Stimulated activated CD8-positive, alpha-beta memory T cell treated with anti-CD3 and anti-CD28 coated beads, Interleukin-2, amount 100 ng/mL, for 1 hour (primary cell): ENCODE measurements at places on chromosomes 5 and 9.

GRCh38 chr5:32298059-32298415, 14.7 kb downstream of the MTMR12 start:
- DNase-seq, result no peak

DNA sequence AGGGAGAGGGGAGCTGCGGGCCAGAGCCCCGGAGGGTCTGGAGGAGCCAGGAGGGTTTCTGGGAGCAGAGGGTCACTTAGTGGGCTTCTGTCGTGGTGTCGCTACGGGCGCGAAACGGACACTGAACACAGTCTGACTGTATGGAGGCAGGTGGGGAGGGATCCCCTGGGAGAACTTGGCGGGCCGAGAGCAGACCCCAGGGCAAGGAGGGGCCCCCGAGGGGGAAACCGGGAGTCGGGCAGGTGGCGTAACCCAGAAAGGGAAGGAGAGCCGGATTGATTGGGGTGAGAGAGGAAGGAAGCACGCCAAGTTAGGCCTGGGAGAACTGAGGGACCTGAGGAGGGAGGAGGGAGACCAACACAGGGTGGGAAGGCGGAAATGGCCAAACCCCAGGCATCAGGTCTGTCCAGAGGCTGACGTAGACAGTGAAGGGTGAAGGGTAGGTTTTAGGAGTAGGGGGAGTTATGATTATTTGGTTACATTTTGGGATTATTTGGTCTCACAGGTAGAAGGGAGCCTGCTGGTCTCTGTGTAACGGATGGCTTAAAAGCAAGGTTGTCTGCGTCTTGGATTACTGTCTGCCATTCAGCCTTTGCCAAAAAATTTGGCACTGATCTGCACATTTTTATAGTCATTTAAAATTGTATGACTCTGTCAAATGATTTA, 3.3 kb upstream of the MSMP start:
- no peak for DNase-seq

DNA sequence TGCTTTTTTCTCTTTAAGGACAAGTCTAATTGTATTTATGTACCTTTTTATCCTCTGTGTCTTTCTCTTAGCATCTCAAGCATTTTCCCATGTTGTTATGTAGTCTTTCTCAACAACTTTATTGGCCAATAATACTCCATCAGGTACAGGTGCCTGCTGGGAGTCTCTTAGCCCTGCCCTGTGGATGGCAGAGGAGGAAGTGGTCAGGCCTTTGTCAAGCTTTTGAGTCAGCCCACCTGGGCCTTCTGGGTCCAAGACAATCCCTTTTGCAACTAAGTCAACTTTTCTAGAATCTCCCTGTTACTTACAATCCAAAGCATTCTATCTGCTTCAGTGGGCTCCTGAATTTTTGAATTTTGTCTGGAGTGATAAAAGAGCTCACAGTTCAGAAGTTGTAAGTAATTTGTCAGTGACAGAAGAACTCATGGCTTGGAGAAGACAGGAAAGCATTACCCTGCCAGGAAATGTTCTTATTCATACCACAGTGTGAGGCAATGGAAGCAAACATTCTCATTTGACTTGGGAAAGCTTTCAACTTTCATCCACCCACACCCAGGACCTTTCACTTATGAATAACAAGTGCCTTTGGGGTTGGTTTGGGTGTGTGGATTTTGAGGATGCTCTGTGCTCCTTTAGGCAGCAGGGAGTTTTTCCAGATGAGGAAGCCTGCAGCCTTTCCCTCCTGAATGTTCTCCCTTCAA, 200.0 kb upstream of the S1PR3 start:
- DNase-seq, result no peak

DNA sequence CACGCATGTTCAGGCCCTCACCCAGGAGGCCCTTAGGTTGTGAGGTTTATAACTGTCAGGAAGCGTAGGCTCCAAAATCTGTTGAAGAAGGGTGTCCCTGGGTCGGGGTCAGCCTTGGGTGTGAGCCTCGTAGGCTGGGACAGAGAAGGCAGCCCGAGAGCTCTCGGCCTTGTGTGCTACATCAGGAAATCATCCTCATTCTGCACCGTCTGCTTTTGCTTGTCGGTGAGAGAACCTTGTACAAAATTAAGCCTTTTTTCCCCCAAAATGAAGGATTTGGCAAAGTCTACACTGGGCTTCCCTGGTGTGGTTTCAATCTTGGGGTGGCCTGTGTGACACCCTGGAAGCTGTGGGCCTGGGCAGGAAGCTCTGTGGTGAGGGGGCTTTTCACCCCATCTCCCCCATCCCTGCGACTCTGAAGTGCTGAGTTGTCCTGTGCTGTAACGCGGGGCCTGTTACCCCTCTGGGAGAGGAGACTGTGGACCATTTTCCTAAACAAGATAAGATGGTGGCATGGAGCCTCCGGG, 55.3 kb downstream of the AHRR start:
- DNase-seq, result no peak

- DNase-seq, result no peak
Observed at GRCh38 chr9:114122136-114123027, 23.3 kb upstream of the KIF12 start.

DNA sequence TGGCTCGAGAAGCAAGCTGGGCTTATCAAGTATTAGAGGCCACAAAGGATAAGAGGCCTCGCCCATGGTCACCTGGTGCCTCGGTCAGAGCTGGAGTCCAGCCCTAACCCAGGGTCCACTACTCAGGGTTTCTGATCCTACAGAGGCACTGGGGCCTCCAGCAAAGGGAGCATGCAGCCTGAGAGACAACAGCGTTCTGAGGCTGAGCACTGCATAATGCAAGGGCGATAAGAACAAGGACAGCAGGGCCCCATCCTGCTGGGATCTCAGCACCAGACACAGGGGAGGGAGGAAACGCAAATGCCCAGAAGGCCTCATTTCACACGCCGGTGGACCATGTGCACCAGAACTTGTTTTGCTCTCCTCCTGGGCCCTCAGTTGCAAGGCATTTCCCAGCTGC, 63.0 kb downstream of the C5orf15 start:
- no peak for DNase-seq

GRCh38 chr5:14930486-14930885, 58.9 kb upstream of the ANKH start:
- DNase-seq, result no peak

DNA sequence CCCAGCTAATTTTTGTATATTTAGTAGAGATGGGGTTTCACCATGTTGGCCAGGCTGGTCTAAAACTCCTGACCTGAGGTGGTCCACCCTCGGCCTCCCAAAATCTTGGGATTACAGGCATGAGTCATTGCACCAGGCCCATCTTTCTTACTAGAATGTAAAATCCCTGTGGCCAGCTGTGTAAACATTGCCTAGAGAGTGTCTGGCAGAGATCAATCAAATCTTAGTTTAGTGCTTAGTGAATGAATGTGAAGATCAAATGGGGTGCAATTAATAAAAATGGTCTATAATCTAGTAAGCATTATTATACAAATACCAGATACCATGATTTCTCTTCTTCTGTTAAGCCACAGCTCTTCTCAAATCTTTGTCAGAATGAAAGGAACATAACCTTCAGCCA, 289.9 kb downstream of the KCTD16 start:
- DNase-seq, result no peak

DNA sequence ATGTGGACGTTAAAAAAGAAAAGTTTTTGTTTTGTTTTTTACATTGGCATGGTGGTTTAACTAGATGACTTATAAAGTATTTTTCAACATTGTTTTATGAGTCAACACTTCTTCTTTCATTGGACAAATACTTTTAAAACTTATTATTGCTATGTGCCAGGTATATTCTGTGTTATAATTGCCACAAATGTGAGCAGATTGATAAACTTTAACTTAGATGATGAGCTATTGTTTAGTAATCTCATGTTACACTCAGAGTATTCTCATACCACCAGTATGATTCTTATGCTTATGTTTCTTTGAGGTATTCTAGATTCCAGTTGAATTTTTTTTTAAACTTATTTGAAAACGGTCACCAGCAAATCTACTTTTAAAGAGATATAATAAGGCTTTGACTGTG, 60.3 kb downstream of the RASA1 start:
- no peak for DNase-seq

GRCh38 chr5:36887532-36887931, 11.0 kb downstream of the NIPBL start:
- DNase-seq, result no peak

- DNase-seq, result no peak
Observed at GRCh38 chr5:6570530-6570929, 62.3 kb downstream of the NSUN2 start.

- no peak for DNase-seq
Observed at GRCh38 chr9:79662537-79662956, 90.8 kb downstream of the TLE4 start.

DNA sequence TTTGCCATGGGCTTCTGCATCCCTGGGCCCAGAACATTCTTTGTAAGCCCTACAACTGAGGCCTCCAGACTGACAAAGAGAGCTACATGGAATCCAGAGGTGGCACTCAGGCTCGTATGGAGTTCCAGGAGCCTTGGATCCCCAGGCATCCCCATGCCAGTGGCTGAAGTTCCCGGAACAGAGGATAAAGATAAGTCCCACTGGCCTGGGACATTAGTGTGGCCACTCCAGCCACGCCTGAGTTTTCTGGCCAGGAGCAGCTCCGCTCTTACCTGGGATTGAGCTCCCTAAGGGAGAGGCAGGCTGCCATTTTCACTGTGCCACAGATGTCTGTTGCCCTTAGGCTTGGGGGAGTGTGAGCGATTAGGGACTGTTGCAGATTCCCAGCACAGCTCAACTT, 656.3 kb upstream of the FAM174A start:
- no peak for DNase-seq

- DNase-seq, result no peak
Observed at GRCh38 chr5:173326501-173326960, 1.7 kb downstream of the STC2 start.

- no peak for DNase-seq
Observed at GRCh38 chr5:96017951-96018350, 56.3 kb upstream of the ELL2 start.

- no peak for DNase-seq
Observed at GRCh38 chr5:32679218-32679617, 31.9 kb upstream of the NPR3 start.

- DNase-seq, result no peak
Observed at GRCh38 chr5:127899214-127899610, 184.4 kb upstream of the SLC12A2 start.

DNA sequence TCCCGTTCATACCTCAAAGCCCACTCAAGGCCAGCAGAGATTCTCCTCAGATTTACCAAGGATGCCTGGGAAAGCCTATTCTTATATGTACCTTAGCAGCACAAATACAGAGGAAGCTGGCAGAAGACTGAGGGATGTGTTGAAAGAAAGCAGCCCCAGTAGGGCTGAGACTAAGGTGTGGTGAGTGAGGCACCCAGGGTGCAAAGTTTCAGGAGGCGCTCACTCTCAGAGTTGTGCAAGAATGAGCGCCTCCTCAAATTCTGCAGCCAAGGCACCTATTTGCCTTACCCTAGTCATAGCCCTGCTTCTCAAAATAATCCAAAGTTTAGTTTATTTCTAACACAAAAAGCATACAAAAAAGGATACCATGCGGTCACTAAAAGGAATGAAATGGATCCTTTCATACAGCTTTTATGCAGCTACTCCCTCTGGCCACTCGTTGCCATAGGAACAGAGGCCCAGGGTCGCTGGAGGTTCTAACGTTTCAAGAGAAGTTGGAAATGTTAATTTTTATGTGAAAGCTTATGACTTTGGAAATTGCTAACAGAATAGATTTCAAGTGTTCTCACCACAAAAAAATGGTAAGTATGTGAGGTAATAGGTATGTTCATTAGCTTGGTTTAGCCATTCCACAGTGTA, 79.7 kb upstream of the SMIM23 start:
- DNase-seq, result no peak

GRCh38 chr5:9282211-9282610, 263.7 kb downstream of the SEMA5A start:
- DNase-seq, result no peak

DNA sequence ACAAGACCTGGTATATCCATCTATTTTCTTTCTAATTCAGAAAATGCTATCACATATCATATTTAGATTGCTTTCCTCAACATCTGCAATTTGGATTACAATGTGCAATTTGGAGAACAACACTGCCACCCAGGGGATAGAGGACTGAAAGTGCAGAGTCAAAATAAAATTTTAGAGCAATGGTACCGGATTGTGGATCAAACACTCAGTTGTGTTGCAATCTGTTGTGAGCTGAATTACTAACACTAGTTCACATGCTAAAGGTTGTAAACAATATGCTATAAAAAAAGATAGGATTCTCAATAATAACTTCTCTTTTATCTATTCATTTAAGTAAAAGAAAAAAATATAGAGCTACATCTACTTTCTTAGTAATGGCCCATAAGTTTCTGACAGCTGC, 11.9 kb upstream of the SRFBP1 start:
- DNase-seq, result no peak

GRCh38 chr5:1341863-1342262, 3.0 kb downstream of the CLPTM1L start:
- DNase-seq, result no peak

GRCh38 chr9:89780959-89781358, 176.1 kb downstream of the GADD45G start:
- DNase-seq, result no peak

DNA sequence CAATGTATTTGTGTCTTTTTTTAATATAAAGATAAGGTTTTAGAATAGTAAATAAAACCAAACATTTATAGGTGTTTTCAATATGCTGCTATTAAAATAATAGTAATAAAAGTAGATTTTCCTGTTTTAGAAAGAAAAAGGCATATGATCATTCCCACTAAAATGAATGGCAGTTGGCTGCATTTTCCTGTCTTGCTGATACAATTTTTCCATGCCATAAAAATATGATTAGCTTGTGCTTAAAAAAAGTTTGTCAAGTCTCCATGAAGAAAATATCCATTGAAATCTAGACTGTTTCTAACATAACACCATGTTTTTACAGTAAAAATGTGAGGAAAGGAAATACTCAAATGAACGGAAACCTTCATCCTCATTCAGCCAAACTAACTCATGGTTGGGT, 65.0 kb downstream of the FBXL7 start:
- no peak for DNase-seq

- no peak for DNase-seq
Observed at GRCh38 chr5:90182726-90183125, 226.8 kb downstream of the CETN3 start.

DNA sequence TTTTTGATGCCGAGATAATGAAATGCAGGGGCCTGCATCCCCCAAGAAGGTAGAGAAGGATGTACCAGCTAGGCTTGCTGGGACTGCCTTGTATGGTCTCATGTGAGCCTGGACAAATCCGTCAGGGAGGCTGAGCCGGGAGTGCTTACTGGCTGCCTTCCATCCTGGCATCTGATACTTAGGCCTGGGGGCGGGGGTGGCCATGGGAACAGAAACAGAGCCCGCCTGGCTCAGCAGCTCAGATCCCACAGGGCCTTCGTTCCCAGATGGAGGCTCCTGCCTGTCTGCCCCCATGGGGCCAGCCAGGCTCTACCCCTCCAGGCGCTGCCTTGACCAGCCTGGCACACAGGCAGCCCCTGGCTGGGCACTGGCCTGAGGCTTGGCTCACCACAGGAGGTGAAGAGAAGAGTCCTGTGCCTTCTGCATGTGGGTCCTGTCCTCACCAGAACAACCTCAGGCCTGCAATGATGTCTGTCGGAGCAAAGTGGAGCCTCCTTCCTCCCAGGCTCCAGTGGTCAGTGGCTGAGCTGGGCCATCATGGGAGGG, 10.5 kb upstream of the SPATA31E1 start:
- no peak for DNase-seq
